ENCODE measurements at places on chromosomes 13 and 19.

- DNase-seq, result no peak
Observed at GRCh38 chr19:11247391-11247790, 8.0 kb downstream of the ANGPTL8 start.

GRCh38 chr19:18991468-18991867 is 41.8 kb downstream of the SUGP2 start:
- no peak for DNase-seq

- DNase-seq, result no peak
Observed at GRCh38 chr19:41398598-41398997, 980 bp downstream of the BCKDHA start.

DNA sequence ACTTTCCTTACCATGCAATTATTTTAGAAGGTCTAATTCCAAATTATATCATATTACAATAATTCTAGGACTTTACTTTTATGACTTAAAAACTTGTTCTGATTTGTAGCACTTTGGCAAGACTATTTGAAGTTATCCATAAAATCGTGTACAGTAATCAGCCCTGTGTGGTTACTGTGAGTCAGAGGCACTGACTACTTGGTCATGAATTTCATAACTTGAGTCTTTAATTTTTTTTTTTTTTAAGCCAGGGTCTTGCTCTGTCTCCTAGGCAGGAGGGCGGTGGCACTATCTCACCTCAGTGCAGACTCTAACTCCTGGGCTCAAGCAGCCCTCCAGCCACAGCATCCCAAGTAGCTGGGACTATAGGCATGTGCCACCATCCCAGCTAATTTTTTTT is 1319.2 kb upstream of the SLC10A2 start:
- DNase-seq, result no peak

GRCh38 chr19:23403581-23404324 is 8.5 kb upstream of the ZNF91 start:
- no peak for DNase-seq

GRCh38 chr13:27622881-27623280 is 1.2 kb downstream of the POLR1D start:
- peak; percentile 13 for DNase-seq

DNA sequence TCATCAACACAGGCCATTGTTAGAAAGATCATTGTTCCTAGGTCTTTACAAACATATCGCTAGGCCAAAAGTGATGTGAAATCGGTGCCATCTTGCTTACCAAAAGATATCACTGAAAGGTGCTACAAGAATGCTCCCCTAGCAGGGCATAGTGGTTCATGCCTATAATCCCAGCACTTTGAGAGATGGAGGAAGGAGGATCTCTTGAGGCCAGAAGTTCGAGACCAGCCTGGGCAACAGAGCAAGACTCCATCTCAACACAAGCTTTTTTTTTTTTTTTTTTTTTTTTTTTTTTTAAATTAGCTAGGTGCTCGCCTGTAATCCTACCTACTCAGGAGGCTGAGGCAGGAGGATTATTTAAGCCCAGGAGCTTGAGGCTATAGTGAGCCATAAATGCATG is 92.1 kb downstream of the DACH1 start:
- DNase-seq, result no peak

DNA sequence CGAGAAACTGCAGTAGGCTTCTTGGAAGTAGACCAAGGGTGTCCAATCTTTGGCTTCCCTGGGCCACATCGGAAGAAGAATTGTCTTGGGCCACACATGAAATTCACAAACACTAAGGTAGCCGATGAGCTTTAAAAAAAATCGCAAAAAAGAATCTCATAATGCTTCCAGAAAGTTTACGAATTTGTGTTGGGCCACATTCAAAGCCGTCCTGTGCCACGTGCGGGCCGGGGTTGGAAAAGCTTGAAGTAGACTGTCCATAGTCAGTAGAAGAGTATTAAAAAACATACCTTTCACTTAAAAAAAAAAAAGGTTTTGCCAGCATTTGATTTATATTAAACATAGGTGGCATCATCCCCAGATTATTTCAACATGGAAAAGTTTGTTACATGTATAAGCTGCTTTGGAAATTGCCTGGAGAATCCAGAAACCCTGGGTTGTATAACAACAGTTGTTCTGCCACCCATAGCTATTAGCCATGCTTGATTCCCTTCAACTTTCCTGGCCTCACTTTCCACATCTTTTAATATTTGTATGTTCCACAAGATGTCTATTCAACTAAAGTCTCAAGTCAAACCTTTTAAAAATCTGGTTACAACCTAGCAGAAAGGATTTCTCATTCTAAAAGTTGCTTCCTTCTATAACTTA is 1.0 kb downstream of the IFT88 start:
- DNase-seq, result no peak

DNA sequence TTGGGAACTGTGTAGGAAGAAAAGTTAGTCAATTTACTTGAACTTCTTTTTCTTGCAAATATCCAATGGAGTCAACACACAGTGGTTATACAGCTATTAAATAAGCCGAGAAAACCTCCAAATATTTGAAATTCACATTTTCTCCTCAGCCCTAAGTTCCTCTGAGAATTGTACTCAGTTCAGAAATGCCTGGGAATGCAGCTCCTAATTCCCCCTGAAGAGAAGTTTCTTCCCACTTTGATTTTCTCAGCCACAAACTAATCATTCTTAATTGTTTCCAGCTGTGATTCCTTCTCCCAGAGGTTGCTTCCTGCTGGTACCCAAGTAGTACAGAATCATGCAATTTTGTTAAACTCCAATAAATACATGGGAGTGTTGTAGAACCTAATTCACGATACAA is 246.1 kb upstream of the MIR17HG start:
- no peak for DNase-seq

Measured in SK-MEL-5 (cell line).